ENCODE measurements at places on chromosomes 16 and 17.

DNA sequence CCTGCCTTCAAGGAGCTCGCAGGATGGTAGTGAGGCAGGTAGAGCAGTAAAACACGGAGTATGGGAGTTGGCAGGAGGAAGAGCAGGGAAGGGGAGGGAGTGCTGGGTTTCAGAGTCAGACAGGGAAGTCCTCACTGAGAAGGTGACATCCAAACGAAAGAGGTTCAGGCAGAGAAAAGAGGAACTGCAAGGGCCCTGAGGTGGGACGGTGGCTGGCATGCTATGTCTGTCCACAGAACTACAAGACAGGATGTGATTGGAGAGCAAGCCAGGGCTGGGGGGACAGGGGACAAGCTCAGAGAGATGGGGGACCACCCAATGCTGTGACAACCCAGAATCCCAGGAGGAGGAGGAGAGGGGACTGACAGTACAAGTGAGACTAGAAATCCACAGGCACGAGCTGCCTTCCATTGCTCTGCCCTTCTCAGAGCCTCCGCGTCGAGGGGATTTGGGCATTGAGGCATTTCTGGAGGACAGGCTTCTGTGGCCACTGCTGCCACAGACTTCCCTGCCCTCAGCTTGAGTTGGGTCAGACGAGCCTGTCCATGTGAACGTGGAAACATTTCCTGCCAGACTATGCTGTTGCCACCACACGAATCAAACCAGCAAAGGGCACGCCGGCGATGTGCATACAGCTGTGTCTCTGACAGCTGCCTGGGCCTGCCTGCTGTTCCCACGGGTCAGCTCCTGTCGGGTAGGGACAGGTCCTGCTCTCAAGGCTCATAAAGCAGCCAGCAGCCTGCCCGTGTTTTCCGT is 100.1 kb downstream of the RAB11FIP4 start:
- DNase-seq: no peak

DNA sequence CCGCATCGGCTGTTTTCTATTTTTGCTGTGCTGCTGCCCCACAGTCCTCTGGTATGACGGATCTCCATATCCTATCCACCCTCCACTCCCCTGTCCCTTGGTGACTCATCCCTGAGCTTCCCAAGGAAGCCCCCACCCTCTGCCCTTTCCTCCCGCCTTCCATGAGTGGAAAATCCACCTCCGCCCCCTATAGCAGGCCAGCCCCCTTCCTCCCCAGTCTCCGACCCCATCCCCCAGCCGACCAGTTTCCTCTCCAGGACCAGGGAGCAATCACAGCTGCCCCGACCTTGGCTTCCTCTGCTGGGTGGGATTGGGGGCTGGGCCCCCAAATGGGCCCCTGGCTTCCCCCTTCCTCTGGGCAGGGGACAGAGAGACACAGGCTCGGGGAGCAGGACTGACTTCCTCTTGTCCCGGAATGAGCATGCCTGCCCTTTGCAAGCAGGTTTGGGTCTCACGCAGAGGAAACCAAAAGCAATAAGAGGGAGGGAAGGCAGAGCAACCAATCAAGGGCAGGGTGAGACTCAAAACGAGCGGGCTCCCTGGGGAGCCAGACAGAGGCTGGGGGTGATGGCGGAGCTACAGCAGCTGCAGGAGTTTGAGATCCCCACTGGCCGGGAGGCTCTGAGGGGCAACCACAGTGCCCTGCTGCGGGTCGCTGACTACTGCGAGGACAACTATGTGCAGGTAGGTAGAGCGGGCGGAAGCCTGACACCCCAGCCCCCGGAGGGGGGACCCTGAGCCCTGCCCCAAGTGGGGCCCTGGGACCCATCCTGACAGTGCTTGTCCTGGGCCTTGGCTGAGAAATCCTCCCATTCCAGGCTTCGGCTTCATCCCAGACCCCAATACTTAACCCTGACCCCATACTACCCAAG is at the start of the genes ABI3 and GNGT2:
Gene ABI3 (plus strand): TSS at position 550 of the 872 bp plus-strand sequence. CDS start 18 bp downstream, at position 568.
Gene GNGT2 (minus strand): TSS at position 417 of the 872 bp plus-strand sequence. CDS start 3,152 bp downstream, outside the sequence.
- DNase-seq: no peak

DNA sequence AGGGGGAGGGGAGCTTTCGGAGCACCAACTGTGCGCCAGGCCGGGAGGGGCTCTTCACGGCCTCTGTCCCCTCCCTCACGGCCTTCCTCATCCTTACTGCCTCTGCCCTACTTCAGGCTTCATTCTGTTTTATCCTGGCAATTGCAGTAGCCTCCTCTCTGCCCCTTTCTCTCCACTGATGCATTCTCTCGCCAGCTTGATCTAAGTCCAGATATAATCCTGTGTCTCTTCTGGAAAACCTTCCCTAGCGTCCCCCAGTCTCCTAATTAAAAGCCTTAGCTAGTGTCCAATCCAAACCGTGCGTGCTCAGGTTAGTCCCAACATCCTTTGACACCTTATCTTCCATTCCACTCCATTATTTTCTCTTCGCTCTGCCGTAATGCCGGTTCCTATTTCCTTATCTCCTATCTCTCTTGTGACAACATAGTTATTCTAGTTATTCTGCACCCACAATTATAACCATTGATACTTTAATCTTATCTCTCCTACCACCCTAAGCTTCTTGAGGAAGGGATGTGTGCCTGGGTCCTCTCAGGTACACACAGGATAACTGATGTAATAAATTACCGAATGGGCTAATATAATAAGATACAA is 869 bp downstream of the ZNF48 start:
- DNase-seq: no peak

DNA sequence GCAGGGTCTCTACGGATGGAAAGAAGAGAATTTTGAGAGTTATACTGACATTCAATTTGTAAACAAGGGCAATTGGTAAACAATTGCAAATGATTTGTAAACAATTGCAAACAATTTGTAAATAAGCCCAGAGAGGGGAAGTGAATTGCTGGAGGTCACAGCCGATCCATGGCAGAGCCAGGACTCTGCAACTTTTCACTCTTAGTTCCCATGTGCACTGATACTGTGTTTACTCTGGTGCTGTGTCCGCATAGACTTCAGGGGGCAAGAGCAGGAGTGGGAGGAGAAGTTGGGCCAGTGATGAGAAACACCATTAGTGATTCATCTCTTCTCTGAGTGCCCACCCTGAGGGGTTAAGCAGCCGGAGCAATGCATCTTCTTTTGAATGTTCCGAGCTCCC is 14.0 kb downstream of the SCNN1G start:
- no peak for DNase-seq

GRCh38 chr17:43679911-43680310 is 18.2 kb upstream of the MEOX1 start:
- no peak for DNase-seq

Data from RCC 7860 (cell line).